MG63 (cell line): ENCODE measurements at places on chromosomes 5 and 9. TPM values are rescaled to one million over a fixed set of nuclear protein-coding genes. Genes with fewer than 3 reads are reported as not detected.

CER1 gene
- not detected in 2 replicates for total RNA-seq

PRLR gene
- 3.5 TPM in 1 of 2 replicates, not detected in the other for total RNA-seq

TOR1B gene
- 31.8 and 43.6 TPM in 2 replicates for total RNA-seq

RRAGA gene
- total RNA-seq, result 253 and 254 TPM in 2 replicates

SOHLH1 gene
- not detected in 2 replicates for total RNA-seq

TPPP gene
- total RNA-seq, result not detected in 2 replicates

KCTD16 gene
- 0.02 and 0.13 TPM in 2 replicates for total RNA-seq

SLC25A2 gene
- not detected in 2 replicates for total RNA-seq

IGIP gene
- total RNA-seq, result 1.4 TPM in 2 replicates

C1QTNF3 gene
- total RNA-seq, result 1.3 and 3.3 TPM in 2 replicates

PCDHGA10 gene
- 1.0 and 1.2 TPM in 2 replicates for total RNA-seq

DMXL1 gene
- total RNA-seq, result 18.5 and 105 TPM in 2 replicates
